ENCODE measurements at places on chromosomes 13 and 19. TPM values are rescaled to one million over a fixed set of nuclear protein-coding genes. Genes with fewer than 3 reads are reported as not detected.

Gene INSR
- 76.2 TPM for total RNA-seq

Gene FFAR3
- total RNA-seq = not detected

Gene PLK5
- total RNA-seq = not detected

Gene EFNB2
- total RNA-seq = 121 TPM

Gene RNF113B
- total RNA-seq = not detected

Gene GJB2
- 0.05 TPM for total RNA-seq

Gene ZNF414
- total RNA-seq = 8.6 TPM

Gene TIMM29
- 38.5 TPM for total RNA-seq

Gene ZNF296
- 0.51 TPM for total RNA-seq

Gene RETN
- total RNA-seq = not detected

Gene SLC25A41
- total RNA-seq = not detected

Gene HS6ST3
- under 0.01 TPM for total RNA-seq

Gene NHLRC3
- total RNA-seq = 13.4 TPM

Gene ZNF708
- total RNA-seq = 9.7 TPM

Gene ZNF90
- total RNA-seq = 0.84 TPM

Gene CERS4
- total RNA-seq = 23.3 TPM

Gene CTXN1
- 4.6 TPM for total RNA-seq

Gene CDC37
- total RNA-seq = 367 TPM

Gene CCDC70
- not detected for total RNA-seq

Gene TNFSF9
- total RNA-seq = 0.34 TPM

Gene GIPC3
- 1.2 TPM for total RNA-seq

Gene KLK6
- not detected for total RNA-seq

Gene PRX
- total RNA-seq = 1.7 TPM

Gene CPT1C
- 19.1 TPM for total RNA-seq

Gene FBXL12
- 15.1 TPM for total RNA-seq

Gene JSRP1
- total RNA-seq = not detected

Gene GJA3
- under 0.01 TPM for total RNA-seq

Gene PRTN3
- not detected for total RNA-seq

Gene OR7D2
- total RNA-seq = under 0.01 TPM

Gene JAK3
- total RNA-seq = 3.2 TPM

Gene MAMSTR
- total RNA-seq = 0.09 TPM

Gene CBY2
- total RNA-seq = not detected

Gene DLEU7
- total RNA-seq = not detected

Gene WTIP
- 49.5 TPM for total RNA-seq

Gene LILRB3
- not detected for total RNA-seq

Gene CYP4F2
- not detected for total RNA-seq

Data from dermis blood vessel endothelial cell (primary cell).